ENCODE measurements at places on chromosomes 3 and 15.

DNA sequence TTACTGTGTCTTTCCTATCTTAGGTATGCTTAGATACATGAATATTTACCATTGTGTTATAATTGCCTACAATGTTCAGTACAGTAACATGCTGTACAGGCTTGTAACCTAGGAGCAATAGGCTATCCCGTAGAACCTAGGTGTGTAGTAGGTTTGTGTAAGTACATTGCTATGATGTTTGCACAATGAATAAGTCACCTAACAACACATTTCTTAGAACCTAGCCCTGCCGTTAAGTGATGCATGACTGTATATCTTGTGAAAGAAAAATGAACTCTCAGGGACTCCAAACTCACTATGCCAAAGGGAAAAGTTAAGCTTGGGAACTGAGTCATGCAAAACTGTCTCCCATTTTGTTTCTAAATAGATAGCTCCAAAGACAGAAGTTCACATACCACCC, 91.5 kb upstream of the ACP3 start:
- no peak for DNase-seq

GRCh38 chr15:72116731-72117485, 1.0 kb downstream of the MYO9A start:
- no peak for DNase-seq

GRCh38 chr3:16051691-16052090, 122.8 kb upstream of the GALNT15 start:
- DNase-seq = no peak

GRCh38 chr3:105465251-105465853, 98.6 kb downstream of the ALCAM start:
- DNase-seq = no peak

- peak; percentile 59 for DNase-seq
These were observed 241.2 kb upstream of the LRRC3B start for GRCh38 chr3:26381411-26381810.

DNA sequence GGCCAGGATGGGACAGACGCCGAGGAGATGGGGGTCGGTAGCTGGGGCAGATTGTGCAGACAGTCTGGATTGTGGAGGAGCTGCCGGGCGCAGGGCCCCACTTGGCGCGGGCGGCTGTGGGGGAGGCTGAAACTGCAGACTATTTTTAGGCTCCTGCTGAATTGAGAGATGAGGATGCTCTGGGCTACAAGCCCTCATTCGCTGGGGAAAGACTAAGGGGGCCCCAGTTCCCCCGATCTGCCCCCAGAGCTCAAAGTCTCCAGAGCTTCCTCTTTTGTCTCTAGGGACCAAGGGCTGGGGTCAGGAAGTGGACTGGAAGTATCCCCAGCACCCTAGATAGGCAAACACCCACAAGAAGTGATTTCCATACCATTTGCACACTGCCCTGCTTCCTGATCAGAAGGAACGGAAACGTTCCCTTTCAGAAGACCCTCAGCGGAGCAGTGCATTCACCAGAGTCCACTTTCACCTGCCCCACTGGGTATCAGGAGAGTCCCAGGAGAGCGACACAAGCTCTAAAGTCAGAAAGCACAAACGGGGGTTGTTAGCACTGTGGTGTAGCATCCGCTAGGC, 29.7 kb downstream of the SEMA7A start:
- no peak for DNase-seq

DNA sequence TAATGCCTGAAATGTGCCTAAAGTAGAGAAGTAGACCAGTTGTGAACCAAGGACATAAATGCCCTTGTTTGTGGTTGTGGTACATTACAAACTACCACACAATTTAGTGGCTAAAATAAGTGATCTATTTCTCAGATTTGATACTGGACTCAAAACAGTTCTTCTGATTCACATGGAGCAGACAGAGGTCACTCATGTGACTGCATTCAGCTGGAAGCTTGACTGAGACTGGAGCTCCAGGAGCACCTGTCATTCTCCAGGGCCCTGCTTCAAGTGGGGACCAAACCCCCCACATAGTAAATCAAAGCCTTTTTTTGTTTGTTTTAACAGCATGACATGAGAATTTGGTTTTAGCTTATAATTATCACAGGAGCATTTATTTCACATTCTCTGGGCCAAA, 301.2 kb downstream of the OXSM start:
- no peak for DNase-seq

- DNase-seq = peak; percentile 64
These were observed 731 bp downstream of the ZNF710 start for GRCh38 chr15:90001683-90002427.

DNA sequence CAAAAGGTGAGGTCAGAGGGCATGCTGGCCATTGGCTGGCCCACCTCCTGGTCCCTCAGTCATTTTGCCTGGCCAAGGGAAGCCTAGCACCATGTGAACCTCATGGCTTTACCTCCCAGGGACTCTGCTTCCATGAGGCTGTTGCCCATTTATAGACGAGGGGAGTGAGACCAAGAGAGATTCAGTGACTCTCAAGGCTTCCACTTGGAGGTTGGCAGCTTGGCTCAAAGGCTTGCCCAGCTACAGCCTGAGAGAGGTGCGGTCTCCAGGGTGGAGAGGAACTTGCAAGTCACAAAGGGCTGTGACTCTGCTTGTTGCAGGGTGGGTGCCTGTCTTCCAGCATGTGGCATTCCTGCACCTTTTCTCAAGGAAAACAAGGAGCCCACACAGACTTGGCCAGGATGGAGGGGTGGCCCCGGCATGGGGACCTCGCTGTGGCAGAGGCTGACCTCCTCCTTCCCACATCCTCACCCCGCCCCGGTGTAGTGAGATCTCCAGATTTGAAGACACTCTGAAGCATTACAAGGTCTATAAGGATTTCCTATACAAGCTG, 24.5 kb downstream of the CFAP100 start:
- DNase-seq = no peak

- DNase-seq = no peak
These were observed 323.7 kb upstream of the CTNNB1 start for GRCh38 chr3:40875581-40875980.

DNA sequence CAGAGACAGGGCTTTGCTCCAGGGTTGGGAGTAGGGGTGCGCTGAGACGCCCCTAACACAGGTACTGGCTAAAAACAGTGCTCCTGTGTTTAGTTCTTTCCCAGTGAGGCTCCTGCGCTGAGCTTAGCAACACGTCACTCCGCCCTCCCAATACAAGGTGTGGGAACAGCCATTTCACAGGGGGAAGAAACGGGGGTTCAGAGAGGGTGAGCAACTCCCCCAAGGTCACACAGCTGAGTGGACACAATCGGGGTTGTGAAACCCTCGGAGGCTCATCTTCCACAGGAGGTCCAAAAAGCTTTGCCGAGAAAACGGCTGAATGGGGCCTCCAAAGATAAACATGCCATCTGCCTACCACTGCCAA, 628 bp downstream of the PRRT3 start:
- no peak for DNase-seq

GRCh38 chr15:82571722-82572222, 31.5 kb upstream of the RPS17 start:
- peak; percentile 90 for DNase-seq

GRCh38 chr3:113501597-113501996, 13.4 kb downstream of the SPICE1 start:
- no peak for DNase-seq

DNA sequence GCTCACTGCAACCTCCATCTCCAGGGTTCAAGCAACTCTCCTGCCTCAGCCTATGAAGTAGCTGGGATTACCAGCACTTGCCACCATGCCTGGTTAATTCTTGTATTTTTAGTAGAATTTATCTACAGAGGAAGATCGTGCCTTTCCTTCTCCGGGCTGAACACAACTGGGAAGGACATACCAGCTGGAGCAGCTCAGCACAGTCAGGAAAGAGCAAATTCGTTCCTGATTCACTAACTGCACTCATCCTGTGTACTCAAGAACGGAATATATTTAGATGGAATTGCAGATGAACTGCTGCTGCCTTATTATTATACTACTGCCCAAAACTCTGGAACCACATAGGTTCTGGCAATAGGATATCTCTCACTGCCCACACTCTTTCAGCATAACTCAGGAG, 27.1 kb upstream of the P4HTM start:
- DNase-seq = no peak

DNA sequence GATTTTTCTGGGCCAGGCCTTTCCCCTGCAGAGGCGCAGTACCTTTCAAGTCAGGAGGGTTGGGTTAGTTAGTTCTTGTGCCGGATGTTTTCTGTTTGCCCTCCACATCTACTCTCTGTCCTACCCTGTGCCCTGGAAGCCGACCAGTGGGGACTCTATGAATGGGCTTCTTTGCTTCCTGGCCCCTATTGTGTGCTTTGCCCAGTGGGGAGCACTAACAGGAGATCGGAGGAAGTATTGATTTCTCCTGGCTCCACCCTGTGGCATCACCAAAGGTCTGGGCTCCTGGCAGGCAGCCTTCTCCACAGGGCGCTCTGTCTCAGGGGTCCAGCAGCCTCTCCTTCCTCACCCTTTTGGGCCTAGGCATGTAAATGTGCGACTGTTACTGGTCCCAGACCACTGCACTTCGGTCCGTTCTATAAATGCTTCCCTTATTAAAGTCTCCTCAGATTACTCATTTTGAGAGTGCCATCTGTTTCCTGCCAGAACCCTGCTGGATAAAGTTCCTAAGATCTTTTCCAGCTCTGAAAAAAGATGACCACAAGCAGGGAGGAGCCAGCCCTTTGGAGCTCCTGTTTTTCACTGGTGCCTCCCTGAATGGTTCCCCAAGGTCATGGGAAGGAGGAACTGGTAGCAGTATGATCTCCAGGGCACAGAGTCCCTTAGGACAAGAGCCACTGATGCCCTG, 44.5 kb downstream of the CTDSPL start:
- no peak for DNase-seq

- DNase-seq = no peak
These were observed 11.3 kb downstream of the SHISA5 start for GRCh38 chr3:48492461-48493202.

- peak; percentile 67 for DNase-seq
These were observed 421.4 kb downstream of the MECOM start for GRCh38 chr3:169241991-169242707.

GRCh38 chr3:141840737-141841544, 35.5 kb upstream of the ATP1B3 start:
- no peak for DNase-seq

DNA sequence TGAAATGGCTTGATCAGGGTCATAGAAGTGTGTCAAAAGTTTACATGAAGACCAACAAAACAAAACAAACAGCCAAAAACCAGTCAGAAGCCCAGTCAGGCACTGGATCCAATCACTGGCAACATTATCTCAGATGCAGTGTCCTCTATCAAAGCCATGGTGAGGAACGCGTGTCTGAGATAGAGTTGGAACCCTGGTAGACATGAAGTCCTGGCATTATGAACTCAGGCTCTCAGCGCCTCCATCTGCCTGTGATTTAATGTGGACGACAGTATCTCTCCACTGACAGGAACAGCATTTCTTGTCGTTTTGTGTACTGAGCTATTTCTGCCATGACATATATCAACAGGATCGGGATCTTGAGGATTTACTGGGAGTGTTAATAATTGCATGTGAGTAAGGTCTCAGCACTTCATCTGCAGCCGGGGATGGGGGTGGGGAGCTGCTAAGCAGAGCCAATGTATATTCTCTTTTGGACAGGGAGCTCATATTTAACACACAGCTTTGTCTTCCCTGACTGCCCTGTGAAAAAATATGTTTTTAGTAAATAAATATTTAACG, 1120.0 kb downstream of the IGSF11 start:
- DNase-seq = no peak

- no peak for DNase-seq
These were observed 63.4 kb downstream of the ESYT3 start for GRCh38 chr3:138497851-138498250.

GRCh38 chr15:56351353-56351752, 13.9 kb upstream of the TEX9 start:
- DNase-seq = no peak

- no peak for DNase-seq
These were observed 126.2 kb downstream of the ASB7 start for GRCh38 chr15:100728371-100729201.

DNA sequence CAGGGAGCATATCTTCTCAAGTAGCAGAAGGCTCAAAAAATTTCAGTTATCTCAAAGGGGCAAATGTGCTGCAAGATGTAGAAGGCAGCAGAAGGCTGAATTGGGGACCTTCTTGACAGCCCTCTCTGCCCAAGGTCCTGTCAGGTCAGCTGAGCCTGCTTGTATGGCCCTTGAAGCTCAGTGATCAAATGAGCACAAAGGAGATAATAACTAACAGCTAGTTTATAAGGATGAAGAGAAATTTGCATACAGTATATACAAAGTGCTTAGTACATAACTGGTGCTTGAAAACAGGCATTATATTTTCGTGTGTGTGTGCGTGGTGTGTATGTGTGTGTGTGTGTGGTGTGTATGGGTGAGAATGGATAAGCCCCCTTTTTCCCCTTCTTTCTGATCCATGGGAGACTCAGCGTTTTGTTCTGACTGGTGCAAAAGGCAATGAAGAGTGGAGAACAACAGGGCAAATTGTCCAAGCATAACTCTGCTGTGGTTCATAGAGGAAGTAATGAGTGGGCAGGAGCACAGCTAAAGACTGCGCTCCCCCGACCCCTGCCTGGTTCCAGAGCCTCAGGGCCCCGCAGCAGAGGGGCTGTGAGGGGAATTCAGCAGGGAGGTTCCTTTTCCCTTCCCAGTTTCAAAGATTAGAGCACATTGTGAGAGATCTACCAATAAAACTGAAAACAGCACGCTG, 356.8 kb upstream of the NR2F2 start:
- DNase-seq = no peak

GRCh38 chr3:123347691-123348264, 101.1 kb downstream of the ADCY5 start:
- no peak for DNase-seq

- no peak for DNase-seq
These were observed 38.4 kb downstream of the RAB11A start for GRCh38 chr15:65907661-65908060.

DNA sequence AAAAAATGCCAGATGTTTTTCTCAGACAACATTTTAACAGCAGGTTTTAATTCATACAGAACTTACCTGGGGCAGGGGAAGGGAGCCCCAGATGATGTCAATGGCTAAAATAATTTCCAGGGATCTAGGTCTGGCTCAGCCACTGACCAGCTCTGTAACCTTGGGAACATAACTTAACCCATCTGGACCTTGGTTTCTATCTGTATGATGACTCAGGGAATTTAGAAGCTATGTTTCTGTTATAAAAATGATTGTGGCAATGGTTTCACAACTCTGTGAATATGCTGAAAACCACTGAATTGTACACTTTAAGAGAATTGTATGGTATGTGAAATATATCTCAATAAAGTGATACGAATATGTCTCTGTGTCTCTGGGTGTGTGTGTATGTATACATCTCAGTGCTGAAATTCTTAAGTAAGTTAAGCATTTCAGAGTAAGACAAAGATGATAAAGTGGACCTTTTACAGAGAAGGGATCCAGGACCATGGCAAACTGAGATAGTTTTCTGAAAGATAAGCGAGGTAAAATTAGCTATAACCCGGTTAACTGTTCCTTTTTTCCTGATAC, 2.9 kb downstream of the SH3GL3 start:
- no peak for DNase-seq

DNA sequence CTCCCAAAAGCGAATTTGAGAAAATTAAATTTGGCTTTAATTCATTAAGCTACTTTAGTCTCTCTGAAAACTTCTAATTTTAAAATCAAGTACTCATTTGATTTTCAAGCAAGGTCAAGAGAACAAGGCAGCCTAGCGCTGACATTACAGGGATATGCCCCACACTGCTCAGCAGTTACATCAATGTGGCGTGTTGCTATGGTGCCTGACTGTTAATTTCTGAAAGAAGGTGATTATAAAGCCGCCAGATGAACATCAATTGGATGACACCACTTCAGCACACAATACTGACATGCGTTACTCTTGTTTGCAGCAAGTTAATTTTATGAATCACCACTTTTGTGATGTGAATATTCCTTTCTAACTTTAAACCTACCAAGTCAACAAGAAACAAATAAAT, 284.4 kb downstream of the FOXP1 start:
- no peak for DNase-seq

GRCh38 chr3:31331278-31331677, 201.4 kb upstream of the STT3B start:
- no peak for DNase-seq
